ENCODE measurements at places on chromosomes 2 and 18. TPM values are rescaled to one million over a fixed set of nuclear protein-coding genes. Genes with fewer than 3 reads are reported as not detected.

DNA sequence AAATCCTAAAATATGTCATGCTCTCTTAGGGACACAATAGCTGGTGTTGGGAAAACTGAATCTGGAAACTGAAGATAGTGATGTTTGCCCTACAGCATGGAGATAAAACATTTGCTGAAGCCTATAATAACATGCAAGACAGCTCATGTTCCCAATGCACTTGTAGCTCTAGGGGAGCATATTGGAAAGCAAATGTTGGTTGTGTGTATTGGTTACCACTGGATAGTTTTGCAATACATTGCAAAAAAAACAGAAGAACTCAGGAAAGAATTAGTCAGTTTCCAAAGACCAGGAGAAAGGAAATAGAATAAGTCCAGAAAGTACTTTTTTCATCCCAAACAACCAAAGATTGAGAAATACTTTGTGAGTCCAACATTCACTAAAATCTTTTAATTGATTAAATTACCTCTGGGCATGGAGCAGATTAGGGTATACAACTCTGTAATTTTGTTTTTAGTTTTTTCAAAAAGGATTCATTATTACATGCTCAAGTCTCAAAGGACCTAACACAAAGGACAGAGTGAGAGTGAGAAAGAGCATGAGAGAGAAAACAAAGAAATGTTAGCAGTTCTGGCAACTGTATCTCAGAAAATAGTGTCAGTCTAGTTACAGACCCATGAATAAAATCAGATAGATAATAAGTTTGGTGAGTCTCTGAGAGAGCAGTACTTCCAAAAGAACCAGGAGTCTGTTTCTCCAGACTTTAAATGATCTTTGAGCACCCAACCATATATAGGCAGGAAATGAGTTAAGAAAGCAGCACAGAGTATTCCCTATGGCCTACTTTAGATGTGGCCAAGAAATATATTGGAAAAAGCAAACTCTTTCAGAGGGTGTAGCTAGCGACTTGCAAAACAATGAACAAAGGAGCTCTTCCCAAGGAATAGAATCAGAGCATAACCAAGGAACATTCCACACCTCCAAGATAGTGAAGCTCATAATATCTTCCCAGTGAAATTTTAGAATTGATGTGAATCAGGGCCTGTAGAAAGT is 36.6 kb upstream of the COL3A1 start:
- H3K36me3 ChIP-seq: no peaks in the 10 kb centered on the region
- H3K4me1 ChIP-seq: peaks cover 12% of the 10 kb centered on the region
- H3K27ac ChIP-seq: no peak overlapping the region
- H3K4me3 ChIP-seq: no peak overlapping the region

- DNase-seq: no peak
- no peaks in the 10 kb centered on the region for H3K27me3 ChIP-seq
- no peaks in the 10 kb centered on the region for H3K36me3 ChIP-seq
- peaks cover 27% of the 10 kb centered on the region for H3K4me1 ChIP-seq
Observed at GRCh38 chr2:24512831-24513230, 21.8 kb downstream of the NCOA1 start.

GRCh38 chr2:160238392-160238791 is 38.3 kb upstream of the ITGB6 start:
- no peak overlapping the region for H3K4me3 ChIP-seq
- H3K27ac ChIP-seq: no peak overlapping the region
- no peaks in the 10 kb centered on the region for H3K36me3 ChIP-seq
- H3K27me3 ChIP-seq: no peaks in the 10 kb centered on the region

- H3K27me3 ChIP-seq: peaks cover 2% of the 10 kb centered on the region
- H3K4me1 ChIP-seq: no peaks in the 10 kb centered on the region
- no peak overlapping the region for H3K27ac ChIP-seq
- H3K4me3 ChIP-seq: no peak overlapping the region
Observed at GRCh38 chr18:46772357-46772756, 15.5 kb upstream of the ST8SIA5 start.

- DNase-seq: peak; percentile 36
- peak overlapping the region; percentile 62 for H3K27ac ChIP-seq
- peaks cover 5% of the 10 kb centered on the region for H3K36me3 ChIP-seq
Observed at GRCh38 chr18:56984731-56985130, 162.2 kb upstream of the BOD1L2 start.

DNA sequence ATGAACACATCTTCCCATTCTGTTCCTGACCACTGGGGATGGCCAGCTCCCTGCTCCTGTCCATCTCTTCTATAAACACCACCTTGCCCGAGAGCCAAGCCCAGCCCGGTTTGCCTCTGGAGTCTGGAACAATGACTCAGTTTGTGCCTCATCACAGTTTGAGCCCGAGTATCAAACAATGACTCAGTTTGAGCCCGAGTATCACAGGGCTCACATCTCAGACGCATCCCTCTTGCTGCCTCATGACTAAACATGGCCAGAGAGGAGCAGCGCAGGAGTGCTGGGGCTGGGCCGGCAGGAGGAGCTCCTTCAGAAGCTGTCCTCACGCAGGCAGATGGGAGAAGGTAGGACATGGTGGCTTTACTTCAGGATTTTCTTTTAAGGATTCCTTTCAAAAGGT is 68.7 kb downstream of the PXDN start:
- H3K4me1 ChIP-seq: peaks cover 3% of the 10 kb centered on the region
- H3K27ac ChIP-seq: no peak overlapping the region
- no peak for DNase-seq
- peaks cover 5% of the 10 kb centered on the region for H3K36me3 ChIP-seq
- peaks cover 2% of the 10 kb centered on the region for H3K27me3 ChIP-seq

The PPP1R1C gene
- 13.8 TPM for total RNA-seq

DNA sequence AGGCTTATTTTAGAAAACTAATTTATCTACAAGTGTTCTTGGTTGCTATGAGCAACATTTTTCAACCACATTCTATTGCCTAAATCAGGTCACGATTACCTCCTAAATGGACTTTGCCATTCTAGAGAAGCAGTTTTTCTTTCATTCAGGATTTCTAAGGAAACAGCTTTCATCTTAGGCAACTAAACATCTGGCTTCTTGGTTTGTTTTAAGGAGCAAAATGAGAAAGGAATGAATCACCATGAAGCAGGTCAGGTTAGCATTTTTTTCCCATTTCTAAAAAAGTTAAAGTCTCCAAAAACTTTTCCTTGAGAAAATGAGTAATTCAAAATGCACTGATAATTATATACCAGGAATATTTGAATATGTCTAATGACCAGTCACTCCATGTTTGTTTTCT is 114.8 kb downstream of the GAREM1 start:
- H3K4me3 ChIP-seq: no peak overlapping the region
- H3K4me1 ChIP-seq: no peaks in the 10 kb centered on the region
- no peaks in the 10 kb centered on the region for H3K36me3 ChIP-seq

The TET3 gene
- 92.4 TPM for total RNA-seq

- DNase-seq: no peak
- H3K27ac ChIP-seq: no peak overlapping the region
- H3K4me1 ChIP-seq: peaks cover 6% of the 10 kb centered on the region
- H3K36me3 ChIP-seq: peaks cover 5% of the 10 kb centered on the region
- H3K4me3 ChIP-seq: no peak overlapping the region
- peaks cover 3% of the 10 kb centered on the region for H3K27me3 ChIP-seq
Observed at GRCh38 chr2:235445116-235445515, 48.7 kb upstream of the AGAP1 start.

- no peak overlapping the region for H3K27ac ChIP-seq
- no peak overlapping the region for H3K4me3 ChIP-seq
- H3K4me1 ChIP-seq: peaks cover 29% of the 10 kb centered on the region
Observed at GRCh38 chr2:126790987-126791780, 107.5 kb upstream of the TEX51 start.

The KCNK3 gene
- total RNA-seq: 21.7 TPM

The SERPINB3 gene
- not detected for total RNA-seq

- H3K27ac ChIP-seq: no peak overlapping the region
- H3K27me3 ChIP-seq: peaks cover 3% of the 10 kb centered on the region
- no peak for DNase-seq
- H3K4me3 ChIP-seq: no peak overlapping the region
- peaks cover 8% of the 10 kb centered on the region for H3K36me3 ChIP-seq
Observed at GRCh38 chr18:36308711-36309435, 11.4 kb downstream of the FHOD3 start.

GRCh38 chr2:163077241-163077640 is 238.7 kb upstream of the KCNH7 start:
- DNase-seq: no peak
- no peak overlapping the region for H3K4me3 ChIP-seq
- H3K36me3 ChIP-seq: peaks cover 8% of the 10 kb centered on the region
- H3K27ac ChIP-seq: no peak overlapping the region

The SULT1C2 gene
- not detected for total RNA-seq

- H3K4me3 ChIP-seq: no peak overlapping the region
- peak overlapping the region; percentile 29 for H3K27ac ChIP-seq
- H3K4me1 ChIP-seq: peaks cover 13% of the 10 kb centered on the region
Observed at GRCh38 chr2:171136024-171136423, 24.7 kb downstream of the TLK1 start.

DNA sequence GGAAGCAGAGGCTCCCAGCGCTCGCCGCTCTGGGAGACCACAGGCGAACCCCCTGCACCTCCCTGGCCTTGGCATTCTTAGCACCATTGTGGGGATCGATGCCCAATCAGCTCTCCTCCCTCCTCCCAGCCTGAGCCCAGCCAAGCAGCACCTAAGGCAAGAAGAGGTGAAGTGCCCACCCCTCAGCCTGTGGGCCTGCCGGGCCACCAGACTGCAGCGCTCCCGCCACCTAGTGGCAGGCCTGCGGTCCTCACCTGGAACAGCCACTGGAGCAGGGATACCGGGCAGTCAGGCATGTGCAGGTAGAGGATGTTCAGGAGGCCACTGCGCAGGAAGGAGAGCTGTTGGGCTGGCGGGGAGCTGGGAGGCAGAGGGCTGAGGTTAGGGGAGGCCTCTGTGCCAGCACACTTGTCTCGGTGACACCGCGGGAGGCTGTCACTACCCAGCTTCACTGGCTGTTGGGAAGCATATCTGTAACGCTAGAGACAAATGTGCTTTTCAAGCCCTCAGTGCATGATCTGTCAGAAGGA is 35.2 kb downstream of the FAM178B start:
- peak; percentile 83 for DNase-seq
- H3K27me3 ChIP-seq: peaks cover 3% of the 10 kb centered on the region
- no peak overlapping the region for H3K4me3 ChIP-seq
- H3K27ac ChIP-seq: no peak overlapping the region

The CCDC85A gene
- total RNA-seq: 12.1 TPM

DNA sequence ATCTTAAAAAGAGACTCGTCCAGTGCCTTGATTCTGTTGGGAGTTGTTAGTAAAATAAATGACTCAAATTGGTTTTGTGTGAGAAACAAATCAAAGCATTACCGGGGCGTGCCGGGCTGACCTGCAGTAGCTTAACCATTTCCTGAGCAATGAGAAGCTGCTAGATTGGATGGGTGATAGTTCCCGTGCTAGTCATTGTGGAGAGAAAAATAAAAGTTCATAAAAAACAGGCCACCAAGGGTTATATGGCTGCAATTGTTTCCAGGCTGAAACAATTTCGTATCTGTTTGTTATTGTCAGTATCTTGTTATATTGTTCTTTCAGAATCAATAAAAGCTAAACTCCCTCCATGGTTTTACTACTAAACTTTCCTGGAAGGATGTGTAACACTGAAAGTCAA is 314.4 kb downstream of the MTX2 start:
- H3K27ac ChIP-seq: no peak overlapping the region
- no peaks in the 10 kb centered on the region for H3K27me3 ChIP-seq
- H3K4me3 ChIP-seq: no peak overlapping the region
- H3K4me1 ChIP-seq: no peaks in the 10 kb centered on the region
- DNase-seq: no peak
- H3K36me3 ChIP-seq: no peaks in the 10 kb centered on the region

The PMAIP1 gene
- total RNA-seq: 12.6 TPM

DNA sequence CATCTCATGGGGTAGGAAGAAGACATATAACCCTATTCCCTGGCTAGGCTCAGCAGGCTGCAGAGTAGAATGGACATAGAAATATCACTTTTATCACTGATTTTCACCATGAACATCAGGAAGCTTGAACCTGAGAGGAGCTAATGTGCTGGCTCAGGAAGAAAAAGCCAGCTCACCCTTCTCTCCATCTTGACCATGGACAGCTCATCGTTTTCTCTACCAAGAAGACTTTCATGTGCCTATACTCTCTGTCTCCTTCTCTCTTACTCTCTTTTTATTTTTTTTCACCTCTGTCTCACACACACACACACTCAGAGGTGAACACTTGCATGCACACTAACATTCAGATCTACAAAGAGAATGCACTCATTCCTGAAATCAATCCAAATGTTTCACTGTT is 372.8 kb upstream of the CNTNAP5 start:
- no peak overlapping the region for H3K27ac ChIP-seq
- no peaks in the 10 kb centered on the region for H3K36me3 ChIP-seq
- H3K4me3 ChIP-seq: no peak overlapping the region
- no peaks in the 10 kb centered on the region for H3K4me1 ChIP-seq
- no peaks in the 10 kb centered on the region for H3K27me3 ChIP-seq
- DNase-seq: no peak

GRCh38 chr2:43538034-43538670 is 57.7 kb downstream of the THADA start:
- no peaks in the 10 kb centered on the region for H3K36me3 ChIP-seq
- no peak overlapping the region for H3K4me3 ChIP-seq

GRCh38 chr2:174235680-174236079 is 12.7 kb downstream of the OLA1 start:
- H3K36me3 ChIP-seq: no peaks in the 10 kb centered on the region
- peaks cover 4% of the 10 kb centered on the region for H3K4me1 ChIP-seq
- no peak overlapping the region for H3K27ac ChIP-seq
- no peak for DNase-seq
- H3K4me3 ChIP-seq: no peak overlapping the region

DNA sequence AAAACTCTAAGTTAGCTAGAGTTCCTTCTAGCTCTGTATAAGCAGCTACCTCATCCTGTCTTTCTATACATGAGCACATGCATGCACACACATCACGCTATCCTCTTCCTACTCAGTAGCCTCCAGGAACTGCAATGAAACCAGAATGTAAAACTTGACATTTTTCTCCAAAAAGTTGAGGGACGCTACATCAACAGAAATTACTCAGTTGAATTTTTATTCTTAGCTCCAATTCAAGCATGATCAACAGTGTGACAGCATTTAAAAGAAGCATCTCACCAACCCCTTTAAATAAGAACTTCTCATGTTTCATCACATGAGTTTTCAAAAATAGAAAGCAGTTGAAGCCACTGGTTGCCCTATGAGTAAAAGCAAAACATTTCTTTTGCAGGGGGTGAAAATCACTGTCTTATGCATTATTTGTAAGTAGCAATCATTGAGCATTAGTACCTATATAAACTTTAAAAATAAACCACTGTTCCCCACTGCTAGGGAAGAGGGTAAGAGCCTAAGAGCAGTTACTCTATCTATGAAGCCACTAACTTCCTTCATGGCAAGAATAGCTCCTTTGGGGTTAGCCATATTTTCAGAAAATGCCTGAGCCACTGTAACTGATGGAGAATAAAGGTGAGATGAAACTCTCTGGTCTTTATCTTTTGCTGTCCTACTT is 77.9 kb upstream of the ARL5A start:
- H3K4me3 ChIP-seq: no peak overlapping the region
- no peaks in the 10 kb centered on the region for H3K4me1 ChIP-seq
- H3K27me3 ChIP-seq: no peaks in the 10 kb centered on the region
- no peaks in the 10 kb centered on the region for H3K36me3 ChIP-seq
- no peak for DNase-seq

GRCh38 chr2:26526589-26526988 is 48.7 kb upstream of the OTOF start:
- H3K4me1 ChIP-seq: peaks cover 9% of the 10 kb centered on the region
- peaks cover 4% of the 10 kb centered on the region for H3K36me3 ChIP-seq
- peaks cover 4% of the 10 kb centered on the region for H3K27me3 ChIP-seq
- H3K4me3 ChIP-seq: no peak overlapping the region

The VAMP5 gene
- 1.4 TPM for total RNA-seq
